H9 (cell line): ENCODE measurements at places on chromosomes 4 and X. TPM values are rescaled to one million over a fixed set of nuclear protein-coding genes. Genes with fewer than 3 reads are reported as not detected.

- no peak overlapping the region for H3K4me3 ChIP-seq
- no peaks in the 10 kb centered on the region for H3K36me3 ChIP-seq
- H3K27me3 ChIP-seq: no peaks in the 10 kb centered on the region
- no peak for DNase-seq
- H3K27ac ChIP-seq: no peak overlapping the region
- no peaks in the 10 kb centered on the region; the same call in 1 of the 2 replicates for H3K4me1 ChIP-seq
Measured at GRCh38 chr4:155079871-155080270, 128.6 kb upstream of the NPY2R start.

DNA sequence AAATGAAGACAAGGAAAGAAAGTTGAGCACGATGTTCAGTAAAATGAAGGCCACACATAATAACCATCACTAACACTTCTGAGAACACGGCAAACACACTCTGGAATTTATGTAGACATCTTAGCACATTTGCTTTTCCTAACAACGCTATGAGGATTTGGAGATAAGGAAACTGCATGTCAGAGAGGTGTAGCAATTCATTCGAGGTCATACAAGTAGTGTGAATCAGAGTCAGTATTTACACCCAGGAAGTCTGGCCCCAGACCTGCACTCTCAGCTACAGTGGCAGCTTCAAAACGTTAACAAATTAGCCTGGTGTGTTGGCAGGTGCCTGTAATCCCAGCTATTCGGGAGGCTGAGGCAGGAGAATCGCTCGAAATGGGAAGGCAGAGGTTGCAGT is 253.4 kb downstream of the PDGFC start:
- no peak for DNase-seq
- no peak overlapping the region for H3K27ac ChIP-seq
- no peaks in the 10 kb centered on the region for H3K4me1 ChIP-seq
- no peaks in the 10 kb centered on the region for H3K36me3 ChIP-seq
- no peaks in the 10 kb centered on the region for H3K27me3 ChIP-seq
- no peak overlapping the region for H3K4me3 ChIP-seq

GRCh38 chr4:86441175-86441936 is 81.5 kb upstream of the MAPK10 start:
- H3K4me3 ChIP-seq: no peak overlapping the region
- H3K27me3 ChIP-seq: no peaks in the 10 kb centered on the region
- H3K27ac ChIP-seq: no peak overlapping the region
- peaks cover 23% of the 10 kb centered on the region for H3K36me3 ChIP-seq
- peaks cover 6% of the 10 kb centered on the region for H3K4me1 ChIP-seq

- H3K4me3 ChIP-seq: no peak overlapping the region
- peak; percentile 62 for DNase-seq
- H3K4me1 ChIP-seq: no peaks in the 10 kb centered on the region; the same call in 1 of the 2 replicates
- no peaks in the 10 kb centered on the region for H3K27me3 ChIP-seq
- no peak overlapping the region for H3K27ac ChIP-seq
- no peaks in the 10 kb centered on the region; the same call in 1 of the 2 replicates for H3K36me3 ChIP-seq
Measured at GRCh38 chrX:149871940-149872339, 9.0 kb upstream of the MAGEA8 start.

DNA sequence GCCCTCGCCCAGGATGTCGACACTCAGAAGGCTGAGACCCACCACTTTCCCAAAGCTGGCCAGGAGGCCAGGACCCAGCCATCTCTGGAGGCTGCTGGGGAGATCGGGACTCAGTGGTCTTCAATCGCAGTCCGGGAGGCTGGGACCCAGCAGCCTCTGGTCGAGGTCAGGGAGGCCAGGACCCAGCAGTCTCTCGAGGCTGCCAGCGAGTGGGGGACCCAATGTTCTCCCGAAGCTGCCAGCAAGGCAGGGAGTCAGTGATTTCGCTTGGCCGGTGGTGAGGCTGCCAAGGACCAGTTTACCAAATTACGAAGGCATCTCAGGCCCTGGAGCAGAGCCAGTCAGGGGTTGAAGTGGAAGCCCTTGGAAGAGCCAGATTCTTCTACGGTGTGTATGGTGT is 181.6 kb downstream of the NAF1 start:
- no peak for DNase-seq
- H3K27me3 ChIP-seq: no peaks in the 10 kb centered on the region
- H3K27ac ChIP-seq: no peak overlapping the region
- no peaks in the 10 kb centered on the region for H3K36me3 ChIP-seq
- H3K4me1 ChIP-seq: no peaks in the 10 kb centered on the region; the same call in 1 of the 2 replicates
- no peak overlapping the region for H3K4me3 ChIP-seq

- no peak overlapping the region for H3K27ac ChIP-seq
- H3K4me3 ChIP-seq: no peak overlapping the region
- no peaks in the 10 kb centered on the region for H3K4me1 ChIP-seq
- no peak for DNase-seq
- H3K27me3 ChIP-seq: no peaks in the 10 kb centered on the region
- no peaks in the 10 kb centered on the region for H3K36me3 ChIP-seq
Measured at GRCh38 chr4:20086799-20087521, 164.7 kb upstream of the SLIT2 start.

DNA sequence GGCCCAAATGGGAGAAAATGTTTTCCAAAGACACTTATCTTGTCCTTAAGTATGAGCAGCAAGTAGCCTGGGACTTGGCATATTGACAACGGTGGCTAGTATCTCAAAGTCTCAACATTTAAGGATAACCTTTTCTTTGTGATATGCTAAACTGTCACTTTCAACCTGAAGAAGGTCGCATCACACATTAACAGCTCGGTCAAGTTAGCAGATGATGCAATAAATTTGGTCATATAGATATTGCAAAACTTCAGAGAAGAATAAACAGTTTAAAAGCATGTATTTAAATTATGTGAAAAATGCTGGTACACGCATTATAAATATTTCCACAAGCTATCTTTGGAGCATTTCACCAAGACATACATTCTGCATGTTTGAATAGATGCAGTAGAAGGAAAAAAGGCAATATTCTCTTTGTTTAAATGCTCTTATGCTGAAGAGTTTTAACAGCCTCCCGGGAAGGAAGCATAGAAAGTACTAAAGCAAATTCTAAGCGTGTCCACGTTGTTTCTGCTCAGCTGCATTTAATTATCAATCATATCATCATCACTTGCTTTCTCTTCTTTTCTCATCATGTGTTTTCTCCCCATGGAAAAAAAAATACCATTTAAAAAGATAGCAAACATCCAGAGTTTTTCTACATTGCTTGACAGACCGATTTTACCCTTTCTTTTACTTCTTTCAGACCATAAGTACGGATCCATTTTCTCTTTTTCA is 24.2 kb downstream of the ARHGAP6 start:
- no peak overlapping the region for H3K4me3 ChIP-seq
- DNase-seq: no peak
- H3K27me3 ChIP-seq: no peaks in the 10 kb centered on the region
- no peaks in the 10 kb centered on the region for H3K4me1 ChIP-seq

- H3K4me3 ChIP-seq: no peak overlapping the region
- DNase-seq: no peak
- H3K4me1 ChIP-seq: no peaks in the 10 kb centered on the region
- no peaks in the 10 kb centered on the region for H3K27me3 ChIP-seq
- peaks cover 72% of the 10 kb centered on the region for H3K36me3 ChIP-seq
Measured at GRCh38 chr4:1235381-1236102, 13.4 kb downstream of the CTBP1 start.

DNA sequence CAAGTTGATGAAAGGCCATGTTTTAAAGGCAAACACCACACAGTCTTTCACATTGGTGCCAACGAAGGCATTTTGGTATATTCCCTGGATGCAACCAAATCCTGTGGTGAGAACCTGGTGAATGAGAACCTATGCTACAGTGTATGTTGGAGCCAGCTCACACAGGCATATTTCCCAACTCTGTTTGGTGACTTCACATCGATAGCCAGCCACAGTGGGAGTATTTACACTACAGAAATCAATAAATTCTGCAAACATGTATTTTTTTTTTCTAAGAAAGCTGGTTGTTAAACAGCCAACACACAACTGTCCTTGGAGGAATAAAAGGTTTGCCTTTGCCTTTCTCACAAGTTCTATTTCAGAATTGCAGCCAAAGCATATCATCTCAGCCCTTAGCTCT is 691.0 kb downstream of the GRID2 start:
- no peaks in the 10 kb centered on the region for H3K4me1 ChIP-seq
- H3K27ac ChIP-seq: no peak overlapping the region
- H3K36me3 ChIP-seq: no peaks in the 10 kb centered on the region
- no peak overlapping the region for H3K4me3 ChIP-seq
- H3K27me3 ChIP-seq: no peaks in the 10 kb centered on the region
- DNase-seq: no peak

GRCh38 chrX:115330498-115331168 is 41.1 kb downstream of the LUZP4 start:
- no peaks in the 10 kb centered on the region for H3K27me3 ChIP-seq
- peak; percentile 64 for DNase-seq
- H3K36me3 ChIP-seq: no peaks in the 10 kb centered on the region
- no peak overlapping the region for H3K27ac ChIP-seq
- H3K4me1 ChIP-seq: peaks cover 5% of the 10 kb centered on the region; the same call in 1 of the 2 replicates

- no peak overlapping the region for H3K4me3 ChIP-seq
- no peak for DNase-seq
- H3K27ac ChIP-seq: no peak overlapping the region
- peaks cover 94% of the 10 kb centered on the region for H3K36me3 ChIP-seq
- no peaks in the 10 kb centered on the region for H3K4me1 ChIP-seq
Measured at GRCh38 chr4:1731180-1731579, 9.9 kb downstream of the TACC3 start.

GRCh38 chr4:7918981-7919380 is 20.7 kb downstream of the AFAP1 start:
- DNase-seq: no peak
- H3K4me1 ChIP-seq: peaks cover 4% of the 10 kb centered on the region; the same call in 1 of the 2 replicates
- peaks cover 13% of the 10 kb centered on the region; the same call in 1 of the 2 replicates for H3K36me3 ChIP-seq
- H3K4me3 ChIP-seq: no peak overlapping the region
- H3K27me3 ChIP-seq: no peaks in the 10 kb centered on the region
- no peak overlapping the region for H3K27ac ChIP-seq

- no peaks in the 10 kb centered on the region for H3K36me3 ChIP-seq
- no peaks in the 10 kb centered on the region for H3K27me3 ChIP-seq
- H3K4me3 ChIP-seq: no peak overlapping the region
- H3K27ac ChIP-seq: no peak overlapping the region
- no peak for DNase-seq
- no peaks in the 10 kb centered on the region for H3K4me1 ChIP-seq
Measured at GRCh38 chrX:128396601-128397000, 344.4 kb upstream of the ACTRT1 start.

GRCh38 chrX:48848847-48849246 is 13.4 kb upstream of the PCSK1N start:
- H3K4me3 ChIP-seq: no peak overlapping the region
- H3K36me3 ChIP-seq: peaks cover 16% of the 10 kb centered on the region
- H3K4me1 ChIP-seq: no peaks in the 10 kb centered on the region
- no peak for DNase-seq
- H3K27me3 ChIP-seq: no peaks in the 10 kb centered on the region

DNA sequence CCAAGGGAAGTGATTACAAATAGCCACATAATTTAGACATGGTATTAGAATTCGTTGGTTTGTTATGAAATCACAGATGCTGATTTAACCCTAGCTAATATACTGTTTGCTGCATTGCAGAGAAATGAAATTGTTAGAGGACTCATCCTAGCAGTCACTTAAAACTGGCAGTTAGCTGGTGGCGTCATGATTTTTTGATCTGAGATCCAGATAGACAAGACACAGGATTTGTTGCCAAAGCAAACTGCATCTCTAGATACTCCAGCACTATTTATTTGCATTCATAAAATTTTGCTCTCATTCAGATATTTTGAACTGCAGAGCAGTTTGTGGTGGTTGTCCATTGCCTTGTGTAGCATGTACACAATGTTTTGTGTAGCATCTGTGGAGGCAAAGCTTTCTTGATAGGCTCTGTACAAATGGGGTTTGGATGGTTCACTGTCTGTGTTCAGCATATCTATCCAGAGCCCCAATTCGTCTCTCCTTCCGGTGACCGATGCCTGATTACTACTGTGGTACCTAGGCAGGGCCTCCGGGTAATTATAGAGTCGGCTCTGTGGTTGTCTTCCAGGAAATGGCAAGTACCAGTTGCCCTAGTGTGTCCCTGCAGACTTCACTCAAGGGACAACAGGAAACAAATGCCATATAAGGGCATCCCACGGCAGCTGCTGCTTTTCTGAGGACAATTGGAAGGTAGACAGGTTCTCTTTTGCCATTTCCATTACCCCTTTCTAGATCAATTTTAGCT is 30.1 kb upstream of the SPARCL1 start:
- no peak overlapping the region for H3K27ac ChIP-seq
- no peaks in the 10 kb centered on the region for H3K36me3 ChIP-seq
- no peaks in the 10 kb centered on the region; the same call in 1 of the 2 replicates for H3K27me3 ChIP-seq
- peak; percentile 58 for DNase-seq

- no peaks in the 10 kb centered on the region for H3K27me3 ChIP-seq
- no peak overlapping the region; the same call in 2 of the 3 replicates for H3K4me3 ChIP-seq
- no peak overlapping the region for H3K27ac ChIP-seq
- H3K4me1 ChIP-seq: peaks cover 5% of the 10 kb centered on the region; the same call in 1 of the 2 replicates
- no peak for DNase-seq
Measured at GRCh38 chr4:17761062-17761461, 20.4 kb downstream of the FAM184B start.

- H3K36me3 ChIP-seq: peaks cover 26% of the 10 kb centered on the region; the same call in 2 of the 3 replicates
- no peak overlapping the region for H3K27ac ChIP-seq
- no peak for DNase-seq
- no peak overlapping the region for H3K4me3 ChIP-seq
- H3K27me3 ChIP-seq: no peaks in the 10 kb centered on the region
Measured at GRCh38 chrX:130145123-130145522, 20.5 kb downstream of the AIFM1 start.

- H3K27ac ChIP-seq: no peak overlapping the region
- H3K4me3 ChIP-seq: no peak overlapping the region
- peaks cover 10% of the 10 kb centered on the region for H3K36me3 ChIP-seq
- peaks cover 2% of the 10 kb centered on the region; the same call in 1 of the 2 replicates for H3K4me1 ChIP-seq
Measured at GRCh38 chrX:41827886-41828285, 95.5 kb downstream of the CASK start.

DNA sequence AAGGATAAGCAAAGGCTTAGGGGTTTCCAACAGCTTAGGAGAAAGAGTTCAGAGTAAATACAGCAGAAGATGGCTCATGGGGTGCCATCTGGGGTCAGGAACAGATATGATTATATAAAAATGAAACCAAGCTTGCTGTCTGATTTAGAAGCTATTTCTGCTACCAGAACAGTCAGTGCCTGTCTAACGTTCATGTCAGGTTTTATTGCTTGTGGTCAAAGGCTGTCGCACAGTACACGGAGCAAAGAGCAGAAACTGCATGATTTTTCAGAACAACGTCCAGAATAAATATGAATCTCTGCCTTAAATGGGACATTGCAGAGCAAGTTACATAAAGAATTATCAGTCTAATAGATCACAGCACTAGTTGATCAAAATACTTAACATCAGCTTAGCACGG is 17.4 kb downstream of the CETN2 start:
- H3K4me1 ChIP-seq: no peaks in the 10 kb centered on the region
- DNase-seq: no peak
- no peak overlapping the region for H3K27ac ChIP-seq
- no peak overlapping the region for H3K4me3 ChIP-seq
- peaks cover 2% of the 10 kb centered on the region; the same call in 1 of the 2 replicates for H3K36me3 ChIP-seq

The DNAAF6 gene
- not detected in 2 replicates for total RNA-seq

The SSX1 gene
- total RNA-seq: not detected in 2 replicates

The POU4F2 gene
- not detected in 2 replicates for total RNA-seq

The SHROOM2 gene
- total RNA-seq: 13.9 and 15.3 TPM in 2 replicates

The FGF13 gene
- 16.3 and 17.1 TPM in 2 replicates for total RNA-seq

The FLNA gene
- total RNA-seq: 946 and 957 TPM in 2 replicates

The PWWP3B gene
- total RNA-seq: 0.13 and 0.26 TPM in 2 replicates

The CENPE gene
- total RNA-seq: 34.4 and 38.1 TPM in 2 replicates
